ENCODE measurements at places on chromosomes 5 and 9.

GRCh38 chr5:45038366-45038987 lies 229.7 kb downstream of the MRPS30 start:
- DNase-seq = peak; percentile 2

DNA sequence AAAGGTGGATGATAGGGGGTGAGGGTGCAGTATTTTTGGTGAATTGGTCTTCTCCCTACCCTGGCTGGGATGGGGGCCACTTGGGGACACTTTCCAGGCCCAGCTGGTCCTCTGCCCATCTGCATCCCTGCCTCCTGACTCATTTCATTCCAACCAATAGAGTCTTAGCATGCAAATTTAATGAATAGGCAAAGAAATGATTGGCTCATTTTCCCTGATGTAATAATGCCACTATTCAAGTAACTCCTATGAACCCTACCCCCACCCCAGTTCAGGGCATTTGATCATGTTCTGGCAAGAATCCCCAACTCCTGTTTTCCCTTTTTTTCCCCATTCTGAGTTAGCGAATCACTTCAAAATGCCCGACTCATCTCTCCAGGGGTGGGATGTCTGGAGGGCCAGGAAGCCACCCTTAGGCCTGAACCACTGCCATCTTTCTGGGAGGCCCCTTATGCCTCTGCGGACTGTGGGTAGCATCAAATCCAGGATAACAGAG lies 56.7 kb downstream of the PCDH1 start:
- DNase-seq = no peak

DNA sequence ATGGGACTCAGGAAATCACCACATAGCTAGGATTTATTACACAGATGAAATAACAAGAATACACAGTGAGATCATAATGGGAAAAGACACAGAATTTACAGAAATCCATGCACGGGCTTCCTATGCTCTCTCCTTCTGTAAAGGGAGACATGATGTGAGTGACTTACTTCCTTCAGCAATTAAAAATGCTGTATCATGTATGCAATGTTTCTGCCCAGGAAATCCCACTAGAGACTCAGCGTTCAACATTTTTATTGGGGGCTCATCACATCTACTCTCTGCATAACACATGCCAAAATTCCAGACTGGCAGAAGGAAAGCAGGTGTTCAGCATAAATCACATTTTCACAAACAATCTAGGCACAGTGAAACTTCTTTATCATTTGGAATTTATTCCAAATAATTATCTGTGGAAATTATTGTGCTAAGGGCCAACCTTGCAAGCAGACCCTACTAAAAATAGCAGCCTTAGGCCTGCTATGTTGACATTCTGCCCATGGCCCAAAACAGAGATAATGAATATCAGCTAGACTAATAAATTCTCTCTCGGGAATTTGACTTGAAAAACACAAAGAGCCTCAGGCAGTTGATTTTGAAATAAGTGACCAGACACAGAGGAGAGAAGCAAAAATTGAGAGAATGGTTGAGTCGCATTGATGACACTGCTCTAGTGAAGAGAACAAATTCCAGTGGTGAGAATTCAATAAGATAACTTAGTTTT lies 31.4 kb upstream of the SELENOP start:
- no peak for DNase-seq

DNA sequence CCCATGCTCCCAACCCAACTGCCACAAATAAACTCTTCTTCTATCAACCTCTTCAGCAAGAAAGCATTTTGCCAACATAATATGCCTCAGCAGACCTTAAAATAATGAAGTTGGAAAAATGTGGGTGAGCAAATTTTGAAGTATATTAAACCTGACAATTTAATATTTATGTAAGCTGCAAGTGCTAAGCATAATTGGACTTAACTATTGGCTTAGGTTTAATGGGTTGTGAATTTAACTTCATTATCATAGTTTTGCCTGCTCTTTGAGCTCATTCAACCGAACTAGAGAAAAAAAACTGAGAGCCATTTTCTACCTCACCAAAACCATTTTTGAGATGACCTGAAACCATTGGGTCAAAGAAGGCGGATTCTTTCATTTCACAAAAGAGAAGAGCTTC lies 805.5 kb upstream of the DMAC1 start:
- no peak for DNase-seq

DNA sequence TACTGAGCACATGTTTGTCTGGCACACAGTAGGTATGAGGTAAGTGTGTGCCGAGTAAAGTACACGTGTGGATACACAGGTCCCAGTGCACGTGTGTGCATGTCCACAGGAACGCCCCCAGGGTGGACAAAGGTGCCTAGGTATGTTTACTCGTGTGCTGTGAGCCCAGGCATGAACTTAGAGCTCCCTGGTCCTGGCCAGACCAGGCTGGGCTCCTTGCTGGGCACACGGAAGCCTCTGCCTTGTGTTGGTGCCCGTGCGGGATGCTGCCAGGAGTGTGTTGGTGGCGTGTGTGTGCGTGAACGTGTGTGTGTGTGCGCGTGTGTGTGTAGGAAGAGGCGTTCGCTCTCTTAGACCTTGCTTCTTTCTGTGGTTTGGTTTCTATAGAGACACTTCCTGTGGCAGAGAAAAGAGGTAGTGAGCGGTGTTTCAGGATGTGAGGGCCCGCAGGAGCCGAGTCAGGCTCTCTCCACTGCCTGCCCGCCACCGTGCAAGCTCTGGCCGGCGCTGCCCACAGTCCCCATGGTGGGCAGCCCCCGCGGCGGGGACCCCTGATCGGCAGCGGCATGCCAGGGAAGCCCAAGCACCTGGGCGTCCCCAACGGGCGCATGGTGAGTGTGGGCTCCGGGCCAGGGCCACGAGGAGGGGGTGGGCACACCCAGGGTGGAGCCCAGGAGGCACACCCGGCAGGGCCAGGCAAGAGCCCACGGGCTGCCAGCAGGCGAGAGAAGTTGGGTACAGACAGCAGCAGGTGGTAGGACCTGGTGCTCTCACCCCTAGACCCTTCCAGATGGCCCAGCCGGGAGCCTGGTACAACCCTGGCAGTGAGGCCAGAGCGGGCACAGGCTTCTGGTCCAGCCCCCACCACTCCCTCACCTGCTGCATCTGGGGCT lies at the start of gene RGS14:
Gene RGS14, plus strand, starts transcription at position 466 of the 893 bp plus-strand sequence. Its CDS starts 101 bp downstream, at position 567.
- DNase-seq = no peak

GRCh38 chr5:159785656-159786055 lies 130.6 kb upstream of the ADRA1B start:
- no peak for DNase-seq

- no peak for DNase-seq
Observed at GRCh38 chr5:41770799-41771198, 99.4 kb downstream of the OXCT1 start.

GRCh38 chr5:139392678-139393496 lies 2.0 kb downstream of the PROB1 start:
- peak; percentile 93 for DNase-seq

DNA sequence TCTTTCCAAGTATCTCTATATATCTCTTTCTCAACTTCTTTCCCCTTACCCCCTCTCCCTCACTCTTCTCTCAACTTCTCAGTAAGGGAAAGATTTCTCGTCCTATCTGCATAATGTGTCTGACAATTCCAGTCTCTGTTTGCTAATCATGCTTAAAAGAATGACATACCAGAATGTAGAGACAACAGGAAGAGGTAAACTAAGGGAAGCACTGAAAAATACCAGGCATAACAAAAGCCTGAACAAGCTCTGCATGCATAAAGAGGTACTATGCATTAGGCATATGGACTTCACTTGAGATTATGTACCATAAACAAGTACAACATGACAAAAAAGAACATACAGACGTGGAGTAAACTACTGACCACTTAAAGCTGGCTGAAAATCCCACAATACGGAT lies 62.6 kb downstream of the SEMA5A start:
- no peak for DNase-seq

GRCh38 chr9:136189394-136190236 lies 15.3 kb downstream of the LHX3 start:
- DNase-seq = no peak

DNA sequence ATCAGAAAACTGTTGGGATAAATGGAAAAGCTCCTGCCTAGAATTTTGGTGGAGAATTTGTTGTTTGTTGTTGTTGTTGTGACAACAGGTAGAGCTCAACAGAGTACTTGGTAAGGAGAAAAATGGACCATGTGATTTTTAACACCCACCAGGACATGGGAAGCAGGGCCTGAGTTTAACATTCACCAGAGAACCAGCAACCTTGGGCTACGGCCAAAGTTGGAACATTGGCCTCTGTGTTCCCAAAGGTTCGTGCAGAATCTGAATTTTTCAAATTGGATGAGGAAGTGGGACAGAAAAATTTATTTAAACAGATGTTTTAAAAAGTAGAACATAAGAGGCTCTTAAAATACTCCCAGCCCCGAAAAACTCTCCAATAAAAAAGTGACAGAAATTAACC lies 127.0 kb downstream of the GNA14 start:
- no peak for DNase-seq

- DNase-seq = no peak
Observed at GRCh38 chr5:134735243-134735642, 3.1 kb upstream of the CAMLG start.

DNA sequence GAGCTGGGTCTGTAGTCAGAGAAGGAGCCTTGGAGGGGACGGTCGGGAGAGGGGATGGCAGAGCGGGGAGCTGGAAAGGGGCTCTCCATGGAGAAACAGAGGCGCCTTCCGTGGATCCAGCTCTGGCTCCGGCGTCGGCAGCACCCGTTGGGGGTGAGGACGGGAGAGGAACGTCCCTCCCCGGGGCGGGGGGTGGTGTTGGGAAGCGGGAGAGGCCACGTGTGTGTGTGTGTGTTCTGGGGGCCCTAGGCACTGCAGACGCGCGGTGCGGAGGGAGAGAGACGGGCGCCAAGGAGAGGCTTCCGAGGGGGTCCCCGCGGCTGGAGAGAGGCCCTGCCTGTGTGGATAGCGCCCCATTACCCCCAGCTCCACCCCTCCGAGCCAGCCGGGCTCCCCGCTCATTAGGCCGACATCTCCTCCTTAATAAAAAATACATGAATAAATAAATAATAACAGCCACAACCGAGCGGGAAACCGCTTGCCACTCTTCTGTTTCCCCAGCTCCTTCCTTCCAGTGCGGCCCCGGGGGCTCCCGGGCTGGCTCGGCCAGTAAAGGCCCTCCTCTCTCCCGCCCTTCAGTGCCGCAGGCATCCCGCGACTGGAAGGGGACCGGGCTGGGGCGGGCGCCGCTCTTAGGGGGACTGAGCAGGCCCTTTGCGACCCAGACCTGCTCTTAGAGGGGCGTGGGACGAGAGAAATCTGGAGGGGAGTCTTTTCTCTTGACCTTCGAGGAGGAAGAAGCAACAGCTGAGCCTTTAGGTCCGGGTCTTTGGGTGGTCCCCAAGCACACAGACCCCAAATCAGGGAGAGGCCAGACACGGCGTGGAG lies 71.3 kb upstream of the ARAP3 start:
- no peak for DNase-seq

- DNase-seq = no peak
Observed at GRCh38 chr5:77066823-77067442, 20.2 kb downstream of the ZBED3 start.

- DNase-seq = peak; percentile 37
Observed at GRCh38 chr5:123512611-123513461, 859 bp downstream of the CSNK1G3 start.

- no peak for DNase-seq
Observed at GRCh38 chr9:121947775-121948174, 145.3 kb downstream of the TTLL11 start.

DNA sequence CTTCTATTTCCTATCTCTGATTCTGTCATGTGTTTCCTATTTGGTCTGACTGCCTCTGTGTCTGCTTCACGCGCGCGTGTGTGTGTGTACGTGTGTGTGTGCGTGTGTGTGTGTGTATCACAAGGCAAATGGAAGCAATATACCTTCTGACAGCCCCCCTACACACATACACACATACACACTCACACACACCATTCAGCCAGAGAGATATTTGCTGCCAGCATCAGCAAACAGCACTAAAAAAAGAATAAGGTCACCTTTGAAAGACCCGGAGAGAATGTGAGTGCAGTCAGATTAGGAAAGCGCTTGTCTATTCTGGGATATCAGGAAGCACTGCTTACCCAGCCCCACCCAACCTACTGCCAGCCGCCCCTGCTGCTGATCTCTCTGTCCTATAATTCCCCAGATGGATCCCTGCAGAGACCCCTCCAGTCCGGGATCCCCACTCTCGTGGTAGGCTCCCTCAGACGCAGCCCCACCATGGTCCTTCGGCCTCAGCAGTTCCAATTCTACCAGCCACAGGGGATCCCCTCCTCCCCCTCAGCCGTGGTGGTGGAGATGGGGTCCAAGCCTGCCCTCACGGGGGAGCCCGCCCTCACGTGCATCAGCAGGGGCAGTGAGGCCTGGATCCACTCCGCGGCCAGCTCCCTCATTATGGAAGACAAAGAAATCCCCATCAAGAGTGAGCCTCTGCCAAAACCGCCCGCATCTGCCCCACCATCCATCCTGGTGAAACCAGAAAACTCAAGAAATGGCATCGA lies 45.7 kb downstream of the PLAC8L1 start:
- DNase-seq = no peak

- DNase-seq = peak; percentile 55
Observed at GRCh38 chr5:151820903-151821302, 49.1 kb downstream of the G3BP1 start.

DNA sequence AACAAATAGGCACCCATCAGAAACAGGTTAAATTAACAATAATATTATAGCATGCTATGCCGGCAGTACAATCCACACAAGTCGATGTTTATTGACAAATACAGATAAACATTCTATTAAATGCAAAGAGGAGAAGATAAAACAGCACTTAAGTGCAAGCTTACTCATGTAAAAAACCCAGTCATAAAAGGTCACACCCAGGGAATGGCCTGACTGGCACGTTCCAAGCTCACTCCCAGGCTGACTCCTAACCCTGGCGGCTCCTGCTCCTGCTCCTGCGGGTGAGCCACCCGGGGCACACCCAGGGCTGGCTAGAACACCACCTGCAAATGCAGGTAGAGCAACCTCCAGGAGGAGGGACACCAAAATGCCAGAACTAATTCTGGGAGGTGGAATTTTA lies 66.9 kb downstream of the SEMA4D start:
- no peak for DNase-seq

GRCh38 chr5:124839371-124839998 lies 93.0 kb upstream of the ZNF608 start:
- no peak for DNase-seq

DNA sequence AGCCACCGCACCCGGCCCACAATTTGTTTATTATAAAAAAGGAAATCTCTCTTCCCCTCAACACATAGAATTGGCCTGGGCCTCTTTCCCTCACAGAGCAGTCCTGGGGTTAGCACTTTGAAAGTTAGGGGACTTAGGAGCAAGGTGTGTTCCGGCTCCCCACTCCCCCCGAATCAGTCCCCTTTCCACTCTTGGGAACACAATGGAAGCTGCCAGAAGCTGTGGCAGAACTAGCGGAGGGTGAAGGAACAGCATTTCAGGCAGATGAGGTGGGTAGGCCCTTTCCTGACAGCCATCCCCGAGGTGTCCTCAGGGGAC lies 16.4 kb upstream of the C5orf47 start:
- no peak for DNase-seq
